Heart right ventricle (tissue), 16 donors: ENCODE measurements at places on chromosomes 13 and 19. TPM values are rescaled to one million over a fixed set of nuclear protein-coding genes. Genes with fewer than 3 reads are reported as not detected.

ZFP14 gene
- total RNA-seq = 2.0 TPM

SIGLEC12 gene
- not detected for total RNA-seq

RAVER1 gene
- total RNA-seq = 12.0 TPM

ZNF442 gene
- 2.3 TPM for total RNA-seq

TJP3 gene
- not detected for total RNA-seq

SLITRK5 gene
- total RNA-seq = 0.02 TPM

CEBPG gene
- 19.3 TPM for total RNA-seq

GTF2F2 gene
- total RNA-seq = 21.5 TPM

PTH2 gene
- total RNA-seq = not detected

TMEM190 gene
- not detected for total RNA-seq

KBTBD7 gene
- total RNA-seq = 4.7 TPM

CLEC11A gene
- 5.2 TPM for total RNA-seq

COMP gene
- 0.28 TPM for total RNA-seq

HOMER3 gene
- total RNA-seq = 15.7 TPM

ZNF135 gene
- total RNA-seq = 5.0 TPM

CABP5 gene
- total RNA-seq = not detected

MEF2B gene
- total RNA-seq = 0.40 TPM

IGSF23 gene
- not detected for total RNA-seq
